COLO829 (cell line): ENCODE measurements at places on chromosomes 5 and 9.
A peak's percentile ranks its signal among the peaks of the same experiment; 100 is the strongest.

DNA sequence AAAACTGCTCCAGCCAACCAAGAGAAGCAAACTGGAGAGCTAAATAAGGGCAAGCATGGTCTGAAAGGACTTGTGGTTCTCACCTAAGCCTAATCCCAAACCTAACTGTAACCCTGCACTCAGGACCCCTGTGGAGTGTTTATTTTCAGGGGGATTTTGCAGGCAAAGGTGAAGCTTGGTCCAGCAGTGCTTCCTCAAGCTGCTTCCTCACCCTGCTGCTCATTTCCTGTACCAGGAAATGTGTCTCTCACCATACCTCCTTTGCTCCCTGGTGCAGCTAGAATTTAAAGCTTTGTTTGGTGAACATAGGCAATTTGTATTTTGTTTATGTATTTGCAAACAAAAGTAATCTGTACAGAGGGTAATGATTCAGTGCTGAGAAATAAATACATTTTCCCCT lies 50.2 kb downstream of the CARTPT start:
- DNase-seq: no peak

DNA sequence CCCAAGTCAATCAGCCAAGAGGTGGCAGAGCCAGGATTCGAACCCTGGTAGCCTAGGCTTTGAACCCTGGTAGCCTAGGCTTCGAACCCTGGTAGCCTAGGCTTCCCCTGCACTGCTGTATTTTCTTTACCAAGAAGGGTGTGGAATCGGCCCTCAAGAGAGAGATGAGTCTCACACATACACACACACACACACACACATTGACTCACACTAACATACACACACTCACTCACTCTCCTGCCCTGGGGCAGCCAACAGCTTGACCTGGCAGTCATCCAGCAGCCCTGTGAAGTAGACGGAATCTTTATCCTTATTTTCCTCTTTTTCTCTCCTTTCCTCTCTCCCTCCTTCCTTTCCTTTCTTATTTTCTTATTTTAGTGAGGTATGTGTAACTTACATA lies 55.4 kb upstream of the RPL26L1 start:
- no peak for DNase-seq

GRCh38 chr9:68418259-68418845 lies 61.9 kb downstream of the PGM5 start:
- DNase-seq: no peak

- no peak for DNase-seq
Observed at GRCh38 chr5:180172447-180173197, 36.4 kb downstream of the RASGEF1C start.

GRCh38 chr9:79742110-79742721 lies 170.5 kb downstream of the TLE4 start:
- DNase-seq: no peak

GRCh38 chr9:99576002-99576401 lies 245.7 kb upstream of the NR4A3 start:
- DNase-seq: no peak

GRCh38 chr9:112925058-112925641 lies 34.5 kb upstream of the SLC46A2 start:
- peak; percentile 51 for DNase-seq

DNA sequence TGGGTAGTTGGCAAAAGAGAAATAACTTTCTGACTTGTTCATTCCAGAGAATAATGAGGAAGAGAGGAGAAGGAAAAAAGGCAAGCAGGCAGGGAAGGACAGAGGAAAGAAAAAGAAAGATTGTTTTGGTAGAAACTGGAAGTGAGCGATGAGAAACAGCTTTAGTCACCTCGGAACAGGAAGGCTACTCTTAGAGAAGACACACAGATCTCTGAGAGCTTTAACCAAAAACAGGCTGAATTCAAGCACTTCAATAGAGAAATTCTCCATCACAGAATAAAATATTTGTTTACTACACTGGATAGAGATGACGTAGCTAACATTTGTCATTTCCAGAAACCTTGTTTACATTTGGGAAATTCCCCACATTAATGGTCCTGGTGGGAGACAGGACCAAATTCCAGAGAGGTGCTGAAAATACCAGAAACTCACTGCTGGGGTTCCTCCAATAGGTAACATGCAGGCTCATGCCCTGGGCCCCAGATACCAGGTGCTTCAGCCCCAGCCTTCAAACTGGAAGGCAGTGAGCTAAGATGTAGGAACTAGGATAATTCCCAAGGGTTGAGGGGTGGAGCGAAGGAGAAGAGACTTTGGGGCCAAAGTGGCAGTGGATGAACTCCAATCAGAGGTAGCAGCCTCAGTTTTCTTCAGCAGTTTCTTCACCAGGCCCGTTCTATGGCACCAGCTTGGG lies 227.7 kb upstream of the GRAMD2B start:
- no peak for DNase-seq

DNA sequence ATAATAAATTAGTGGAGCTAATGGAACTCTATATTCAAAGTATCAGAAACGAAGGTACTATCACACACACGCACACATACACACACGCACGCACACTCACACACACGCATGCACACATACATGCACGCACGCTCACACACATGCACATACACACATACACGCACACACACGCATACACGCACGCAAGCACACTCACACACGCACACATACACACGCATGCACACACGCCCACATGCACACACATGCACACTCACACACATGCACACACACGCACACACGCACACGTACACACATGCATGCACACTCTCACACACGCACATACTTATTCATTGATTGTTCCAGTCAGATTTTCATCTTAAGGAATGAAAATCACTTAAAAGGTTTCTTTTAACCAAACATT lies 69.8 kb upstream of the ICE1 start:
- no peak for DNase-seq

DNA sequence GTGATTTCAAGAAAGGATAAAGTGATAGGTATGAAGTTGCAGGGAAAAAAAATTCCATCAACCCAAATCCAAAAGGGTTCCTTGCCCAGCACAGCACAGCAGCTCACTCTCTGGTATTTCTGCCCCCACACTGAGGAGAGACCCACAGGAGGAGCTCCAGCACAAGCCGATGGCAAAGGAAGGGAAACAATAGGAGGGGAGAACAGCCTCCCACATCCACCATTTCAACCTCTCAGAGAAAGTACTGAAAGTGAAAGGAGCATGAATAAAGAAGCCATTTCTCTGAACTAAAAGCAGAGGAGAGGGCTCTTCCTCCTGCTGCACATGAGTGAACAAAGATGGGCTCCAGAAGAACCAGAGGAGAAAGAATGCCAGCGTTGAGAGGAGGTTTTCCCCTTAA lies 54.9 kb upstream of the ZSWIM6 start:
- DNase-seq: no peak

DNA sequence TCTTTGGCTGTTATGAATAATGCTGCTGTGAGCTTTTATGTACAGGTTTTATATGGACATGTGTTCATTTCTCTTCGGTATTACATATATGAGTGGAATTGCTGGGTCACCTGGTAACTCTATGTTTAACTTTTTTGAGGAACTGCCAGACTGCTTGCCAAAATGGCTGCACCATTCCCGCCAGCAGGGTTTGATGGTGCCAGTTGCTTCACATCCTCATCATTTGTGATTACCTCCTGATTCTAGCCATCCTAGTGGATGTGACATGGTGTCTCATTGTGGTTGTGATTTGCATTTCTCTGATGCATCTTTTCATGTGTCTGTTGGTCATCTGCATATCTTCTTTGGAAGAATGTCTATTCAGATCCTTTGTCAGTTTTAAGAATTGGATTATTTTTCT lies 10.7 kb downstream of the NANS start:
- DNase-seq: no peak

DNA sequence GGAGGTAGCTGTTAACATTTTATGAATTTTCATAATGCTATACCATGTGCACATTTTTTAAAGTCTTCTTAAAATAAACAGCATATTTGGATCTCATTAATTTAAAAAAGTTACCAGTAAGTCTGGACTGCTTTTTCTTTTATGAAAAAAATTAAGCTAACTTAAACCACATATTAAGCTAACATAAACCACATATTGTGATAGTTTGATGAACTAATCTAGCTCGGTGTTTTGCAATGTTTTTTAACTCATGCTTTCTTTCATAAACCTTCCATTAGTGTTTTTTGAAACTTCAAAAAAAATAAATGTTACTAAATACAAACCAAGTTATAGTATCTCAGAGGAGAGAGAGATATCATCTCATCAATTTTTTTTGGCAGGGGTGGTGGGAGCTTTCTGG lies 26.5 kb downstream of the POLK start:
- DNase-seq: no peak

DNA sequence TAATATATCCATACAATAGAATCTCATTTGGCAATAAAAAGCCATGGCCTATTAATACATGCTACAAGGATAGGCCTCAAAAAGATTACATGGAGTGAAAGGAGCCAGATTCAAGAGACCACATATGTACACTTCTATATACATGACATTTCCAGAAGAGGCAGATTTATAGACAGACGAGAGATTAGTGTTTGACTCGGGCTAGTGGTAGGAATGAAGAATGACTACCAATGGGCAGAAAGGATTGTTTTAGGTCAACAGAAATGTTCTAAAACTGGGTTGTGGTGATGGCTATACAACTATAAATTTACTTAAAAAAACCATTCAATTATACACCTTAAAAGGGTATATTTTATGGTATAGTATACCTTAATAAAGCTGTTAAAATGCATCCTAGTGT lies 41.9 kb downstream of the SETX start:
- no peak for DNase-seq

DNA sequence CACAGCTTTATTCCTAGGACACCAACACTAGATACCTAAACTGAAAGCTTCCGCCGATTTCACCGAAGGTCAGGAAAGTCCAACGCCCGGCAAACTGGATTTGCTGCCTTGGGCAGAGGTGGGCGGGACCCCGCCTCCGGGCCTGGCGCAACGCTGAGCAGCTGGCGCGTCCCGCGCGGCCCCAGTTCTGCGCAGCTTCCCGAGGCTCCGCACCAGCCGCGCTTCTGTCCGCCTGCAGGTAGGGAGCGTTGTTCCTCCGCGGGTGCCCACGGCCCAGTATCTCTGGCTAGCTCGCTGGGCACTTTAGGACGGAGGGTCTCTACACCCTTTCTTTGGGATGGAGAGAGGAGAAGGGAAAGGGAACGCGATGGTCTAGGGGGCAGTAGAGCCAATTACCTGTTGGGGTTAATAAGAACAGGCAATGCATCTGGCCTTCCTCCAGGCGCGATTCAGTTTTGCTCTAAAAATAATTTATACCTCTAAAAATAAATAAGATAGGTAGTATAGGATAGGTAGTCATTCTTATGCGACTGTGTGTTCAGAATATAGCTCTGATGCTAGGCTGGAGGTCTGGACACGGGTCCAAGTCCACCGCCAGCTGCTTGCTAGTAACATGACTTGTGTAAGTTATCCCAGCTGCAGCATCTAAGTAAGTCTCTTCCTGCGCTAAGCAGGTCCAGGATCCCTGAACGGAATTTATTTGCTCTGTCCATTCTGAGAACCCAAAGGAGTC lies at the start of gene CD274:
CD274 (plus strand) TSS at position 184 of the 733 bp plus-strand sequence. CDS start 5,572 bp downstream, outside the sequence.
- DNase-seq: peak; percentile 29

GRCh38 chr5:5658226-5658625 lies 235.7 kb downstream of the ICE1 start:
- DNase-seq: no peak

DNA sequence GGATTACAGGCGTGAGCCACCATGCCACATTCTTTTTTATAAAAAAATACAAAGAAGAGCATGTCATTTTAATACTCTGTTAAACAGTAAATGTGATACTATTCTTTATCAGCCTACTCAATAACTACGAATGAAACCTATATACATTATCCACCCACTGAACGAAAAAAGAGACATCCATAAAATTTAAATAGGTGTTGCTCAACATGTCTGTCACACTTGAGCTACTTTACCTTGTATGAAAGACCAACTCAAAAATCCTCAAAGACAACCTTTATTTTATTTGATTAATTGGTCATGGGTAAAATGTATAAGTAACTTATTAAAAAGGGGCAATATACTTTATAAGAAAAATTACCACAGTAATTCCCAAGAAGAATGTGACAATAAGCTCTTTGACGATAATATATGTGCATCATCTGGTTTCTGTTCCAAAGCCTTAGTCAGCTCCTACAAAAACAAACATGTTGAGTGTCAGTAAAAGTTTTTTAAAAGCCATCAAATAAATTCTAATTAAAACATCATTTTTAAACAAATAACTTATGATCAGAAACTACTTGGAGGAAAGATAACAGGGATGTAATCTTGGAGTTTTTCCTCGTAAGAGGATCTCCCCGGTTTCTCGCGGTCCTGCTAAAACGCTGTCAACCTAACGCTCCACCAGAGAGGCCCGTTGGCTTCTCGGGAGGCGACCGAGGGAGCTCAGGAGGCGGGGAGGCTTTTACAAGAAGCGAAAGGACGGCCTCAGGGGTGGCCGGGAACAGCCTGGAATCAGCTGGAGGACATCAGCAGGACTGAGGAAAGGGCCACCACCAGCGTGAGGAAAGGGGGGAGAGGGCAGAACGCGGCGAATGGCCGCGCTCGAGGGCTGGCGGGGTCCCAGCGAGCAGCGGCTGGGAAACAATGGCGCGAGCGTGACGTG lies 13.5 kb upstream of the ANKRD18B start:
- DNase-seq: peak; percentile 10

GRCh38 chr5:2196416-2196815 lies 313.7 kb upstream of the IRX4 start:
- no peak for DNase-seq

GRCh38 chr5:55429613-55430253 lies 105.0 kb downstream of the PLPP1 start:
- DNase-seq: no peak

GRCh38 chr5:72252574-72253155 lies 67.4 kb downstream of the MRPS27 start:
- DNase-seq: no peak
